ENCODE measurements at places on chromosomes 4 and X.

- no peak for DNase-seq
Observed at GRCh38 chr4:158139086-158139485, 33.7 kb downstream of the GASK1B start.

GRCh38 chrX:148555101-148555500 is 54.7 kb downstream of the AFF2 start:
- DNase-seq = no peak

GRCh38 chr4:131347816-131348215 is 1801.3 kb upstream of the PCDH10 start:
- no peak for DNase-seq

DNA sequence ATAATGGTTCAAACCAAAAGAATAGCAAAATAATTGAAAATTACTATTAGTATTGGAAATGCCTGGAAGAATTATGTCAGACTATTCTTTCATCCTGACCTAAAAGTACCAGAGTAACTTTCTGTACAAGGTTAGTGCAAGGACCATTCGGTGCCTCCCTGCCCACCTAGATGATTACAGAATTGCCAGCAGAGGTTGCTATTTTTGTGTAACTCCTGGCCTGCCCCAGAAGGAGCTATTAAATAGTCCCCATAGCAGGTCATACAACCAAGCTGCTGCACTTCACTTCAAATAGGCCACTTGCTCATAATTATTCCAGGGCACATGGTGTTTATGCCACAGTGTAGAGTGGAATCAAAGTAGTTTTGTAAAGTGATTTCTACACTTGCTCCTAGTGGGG is 831.1 kb upstream of the PABPC4L start:
- no peak for DNase-seq

DNA sequence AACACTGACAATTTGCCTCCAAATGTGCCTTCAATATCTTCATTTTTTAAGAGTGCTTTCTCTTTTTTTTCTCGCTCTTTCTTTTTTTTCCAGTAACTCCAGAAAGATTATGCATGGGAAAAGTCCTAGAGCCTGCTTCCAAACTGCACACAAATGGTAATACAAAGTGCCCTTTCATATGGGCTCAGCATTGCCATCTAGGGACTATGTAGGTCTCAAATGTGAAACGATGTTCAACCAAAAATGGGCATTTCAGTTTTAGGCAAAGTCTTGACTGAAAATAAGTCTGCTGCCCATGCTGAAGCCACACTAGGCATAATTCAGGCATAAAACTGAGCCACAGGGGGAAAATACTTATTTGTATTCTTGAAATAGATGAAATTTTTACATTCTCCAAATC is 65.6 kb downstream of the SYNPO2 start:
- DNase-seq = peak; percentile 70

GRCh38 chr4:96835991-96836390 is 996.1 kb downstream of the PDHA2 start:
- DNase-seq = no peak

GRCh38 chr4:174749091-174749490 is 80.0 kb downstream of the GLRA3 start:
- DNase-seq = peak; percentile 52

DNA sequence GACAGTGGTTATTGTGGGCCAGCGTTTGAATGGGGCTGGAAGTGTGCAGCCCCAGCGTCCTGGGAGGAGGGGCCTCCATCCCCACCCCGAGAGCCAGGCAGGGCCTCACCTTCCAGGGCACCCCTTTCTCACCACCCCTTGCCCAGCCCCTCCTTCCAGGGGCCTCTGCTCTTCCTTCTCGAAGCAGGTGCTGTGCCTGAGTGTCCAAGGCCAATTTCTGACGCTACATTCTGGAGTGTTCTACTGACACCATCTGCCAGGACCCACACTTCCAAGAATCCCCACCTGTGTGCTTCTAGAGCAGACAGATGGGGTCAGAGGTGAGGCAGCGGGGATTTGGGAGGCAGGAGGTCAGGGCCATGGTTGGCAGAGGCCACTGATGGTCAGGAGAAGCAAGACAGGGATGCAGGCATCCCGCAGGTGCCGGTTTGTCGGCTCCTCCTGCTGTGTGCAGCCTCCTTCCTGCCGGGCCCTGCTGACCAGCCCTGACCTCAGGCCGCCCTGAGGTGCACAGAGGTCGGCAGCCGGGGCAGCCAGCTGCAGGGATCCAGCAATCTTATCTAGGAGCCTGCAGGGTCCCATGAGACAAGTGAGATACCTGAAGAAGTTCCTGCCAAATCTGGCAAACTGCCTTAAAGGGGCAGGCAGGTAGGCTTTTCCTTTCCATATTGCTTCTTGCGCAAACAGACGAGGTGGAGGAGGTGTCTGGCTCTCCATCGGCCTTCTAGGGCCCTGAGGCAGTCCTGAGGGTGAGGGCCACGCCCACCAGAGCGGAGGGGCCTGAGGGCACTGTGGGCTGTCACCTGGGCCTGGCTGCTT is 18.8 kb downstream of the MSANTD1 start:
- DNase-seq = no peak

DNA sequence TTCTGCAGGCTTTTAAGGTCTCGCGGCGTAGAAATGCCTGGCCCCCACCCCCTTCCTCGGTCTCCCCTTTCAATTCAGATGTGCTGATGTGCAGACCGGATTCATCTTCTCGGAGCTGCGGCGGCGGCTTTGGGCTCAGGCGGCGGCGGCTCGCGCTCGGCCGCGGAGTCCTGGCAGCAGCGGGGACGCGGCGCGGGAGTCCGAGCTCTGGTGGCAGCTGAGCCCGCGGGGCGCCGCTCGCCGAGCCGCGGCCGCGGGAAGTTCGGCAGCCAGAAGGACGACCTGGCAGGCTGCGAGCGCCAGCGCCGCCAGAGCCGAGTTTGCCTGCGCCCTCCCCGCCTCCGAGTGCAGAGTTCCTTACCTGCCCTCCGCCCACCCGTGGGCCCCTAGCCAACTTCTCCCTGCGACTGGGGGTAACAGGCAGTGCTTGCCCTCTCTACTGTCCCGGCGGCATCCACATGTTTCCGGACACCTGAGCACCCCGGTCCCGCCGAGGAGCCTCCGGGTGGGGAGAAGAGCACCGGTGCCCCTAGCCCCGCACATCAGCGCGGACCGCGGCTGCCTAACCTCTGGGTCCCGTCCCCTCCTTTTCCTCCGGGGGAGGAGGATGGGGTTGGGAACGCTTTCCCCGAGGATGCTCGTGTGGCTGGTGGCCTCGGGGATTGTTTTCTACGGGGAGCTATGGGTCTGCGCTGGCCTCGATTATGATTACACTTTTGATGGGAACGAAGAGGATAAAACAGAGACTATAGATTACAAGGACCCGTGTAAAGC is 448 bp downstream of the TLL1 start:
- peak; percentile 62 for DNase-seq

GRCh38 chr4:100736641-100737451 is 219.0 kb upstream of the EMCN start:
- peak; percentile 69 for DNase-seq

DNA sequence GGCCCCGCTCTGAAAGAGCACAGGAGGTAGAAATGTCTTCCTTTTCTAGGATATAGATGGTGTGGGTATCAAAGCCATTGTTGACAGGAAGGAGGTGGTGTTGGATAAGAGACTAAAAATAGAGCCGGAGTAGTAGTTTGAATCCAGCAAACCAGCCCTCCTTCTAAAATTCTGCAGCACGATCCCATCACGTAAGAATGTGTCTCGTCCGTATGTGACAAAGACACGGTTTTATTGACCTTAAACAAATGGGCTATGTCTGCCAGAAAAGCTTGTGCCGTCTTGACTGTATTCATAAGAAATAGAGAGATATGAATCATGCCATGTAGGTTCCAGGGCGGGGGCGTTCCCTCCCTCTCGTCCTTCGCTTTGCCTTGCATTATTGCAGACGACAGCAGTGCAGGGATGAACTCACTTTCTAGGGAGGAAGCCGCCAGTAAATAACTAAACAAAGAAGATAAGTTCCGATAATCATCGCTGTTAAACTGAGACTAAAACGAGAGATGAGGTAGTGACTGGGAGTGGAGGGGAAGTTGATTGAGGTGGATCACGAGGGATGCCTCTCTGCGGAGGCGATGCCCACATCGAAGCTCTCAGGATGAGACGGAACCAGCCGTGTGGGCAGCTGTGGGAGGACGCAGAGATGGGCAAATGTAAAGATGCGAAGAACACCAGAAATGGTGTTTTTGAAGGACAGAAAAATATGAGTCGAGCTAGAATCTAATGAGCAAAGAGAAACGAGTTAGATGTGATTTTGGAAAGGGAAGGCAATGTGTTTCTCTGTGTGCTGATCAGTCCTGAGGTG is 3.4 kb downstream of the TENM3 start:
- no peak for DNase-seq

- no peak for DNase-seq
Observed at GRCh38 chr4:94564252-94564651, 112.5 kb downstream of the PDLIM5 start.

DNA sequence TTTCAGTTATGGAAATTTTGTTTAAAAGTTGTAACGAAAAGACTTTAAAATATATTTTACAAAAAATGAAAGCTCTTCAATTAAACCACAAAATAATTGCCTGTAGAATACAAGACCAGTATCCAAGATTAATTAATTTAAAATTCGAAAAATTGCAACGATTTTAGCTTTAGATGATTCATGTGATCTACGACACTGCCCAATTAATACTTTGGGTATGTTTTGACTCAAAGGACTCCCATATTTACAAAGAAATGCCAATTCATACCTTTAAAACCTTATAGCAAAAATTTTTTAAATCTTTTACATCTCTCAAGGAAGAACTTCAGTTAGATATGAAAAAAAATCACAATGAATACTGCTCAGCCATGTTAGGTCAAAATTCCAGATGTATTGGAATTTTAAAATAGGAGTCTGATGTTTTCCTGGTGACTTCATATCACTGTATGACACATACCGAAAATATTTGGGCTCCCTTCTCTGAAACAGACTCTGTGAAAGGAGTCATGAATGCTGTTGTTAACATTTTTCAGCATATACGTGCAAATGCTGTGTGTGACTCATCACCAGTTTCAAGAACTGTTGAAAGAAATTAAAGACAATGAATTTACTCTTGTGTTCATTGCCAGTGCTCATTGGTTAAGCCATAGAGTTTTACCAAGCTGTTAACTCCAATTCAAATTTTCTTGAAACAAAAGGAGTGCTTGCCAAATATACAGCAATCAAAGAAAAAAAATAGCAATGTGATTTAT is 13.8 kb upstream of the SMS start:
- DNase-seq = peak; percentile 88

GRCh38 chr4:16579866-16580265 is 318.6 kb downstream of the LDB2 start:
- peak; percentile 62 for DNase-seq

DNA sequence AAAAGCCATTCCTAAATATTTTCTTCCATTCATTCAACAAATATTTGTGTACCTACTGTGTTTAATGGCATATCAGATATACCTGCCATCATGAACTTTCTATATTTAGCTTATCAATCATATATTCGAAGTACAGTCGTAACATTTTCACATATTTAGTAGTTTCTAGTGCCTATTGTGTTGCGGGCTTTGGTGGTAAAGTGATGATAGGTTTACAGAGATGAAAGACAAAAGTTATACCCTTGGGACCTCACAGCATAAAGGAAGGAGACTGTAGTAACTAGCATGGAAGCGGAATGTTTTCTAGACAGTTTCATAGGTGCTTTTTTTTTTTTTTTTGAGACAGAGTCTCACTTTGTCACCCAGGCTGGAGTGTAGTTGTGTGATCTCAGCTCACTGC is 39.5 kb downstream of the RBPJ start:
- no peak for DNase-seq

DNA sequence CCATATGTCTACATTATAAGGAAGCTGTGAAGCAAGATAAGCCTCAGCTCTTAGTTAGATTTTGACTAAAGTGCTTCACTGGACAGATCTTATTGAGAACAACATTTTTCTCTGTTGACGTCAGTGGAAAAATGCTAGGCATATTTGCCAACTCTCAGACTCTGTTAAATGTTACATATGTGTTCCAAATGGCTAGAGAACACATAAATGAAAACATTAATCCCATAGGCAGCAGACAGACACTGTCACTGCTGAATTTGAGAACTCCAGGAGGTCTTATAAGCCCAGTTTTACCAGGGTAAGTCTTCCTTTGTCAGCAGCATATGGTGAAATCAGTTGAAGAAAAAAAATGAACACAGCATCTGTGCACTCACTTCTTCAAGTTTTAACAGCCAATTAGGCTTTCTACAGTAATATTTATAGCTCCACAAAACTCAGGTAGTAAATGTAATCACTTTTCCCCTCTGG is 186.9 kb downstream of the CAMK2D start:
- DNase-seq = peak; percentile 87

- no peak for DNase-seq
Observed at GRCh38 chr4:93289831-93290230, 538.7 kb upstream of the ATOH1 start.

GRCh38 chr4:128821151-128821550 is 11.7 kb downstream of the JADE1 start:
- no peak for DNase-seq

DNA sequence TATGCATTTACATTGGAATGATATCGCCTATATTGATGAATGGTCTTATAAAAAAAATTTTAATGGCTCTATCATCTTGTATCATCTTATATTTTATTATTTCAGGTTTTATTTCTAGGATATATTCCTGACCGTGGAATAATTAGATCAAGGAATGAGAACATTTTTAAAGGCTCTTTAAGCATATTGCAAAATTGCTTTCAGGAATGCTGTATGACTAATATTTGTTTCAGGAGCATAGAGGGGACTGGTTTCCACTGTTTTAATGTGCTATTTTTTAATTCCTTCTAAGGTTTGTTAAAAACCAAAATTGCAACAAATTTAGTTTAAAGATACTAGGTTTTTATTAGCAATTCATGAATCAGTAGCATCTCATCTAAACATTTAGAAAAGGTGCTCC is 120.2 kb downstream of the BMPR1B start:
- DNase-seq = peak; percentile 83

DNA sequence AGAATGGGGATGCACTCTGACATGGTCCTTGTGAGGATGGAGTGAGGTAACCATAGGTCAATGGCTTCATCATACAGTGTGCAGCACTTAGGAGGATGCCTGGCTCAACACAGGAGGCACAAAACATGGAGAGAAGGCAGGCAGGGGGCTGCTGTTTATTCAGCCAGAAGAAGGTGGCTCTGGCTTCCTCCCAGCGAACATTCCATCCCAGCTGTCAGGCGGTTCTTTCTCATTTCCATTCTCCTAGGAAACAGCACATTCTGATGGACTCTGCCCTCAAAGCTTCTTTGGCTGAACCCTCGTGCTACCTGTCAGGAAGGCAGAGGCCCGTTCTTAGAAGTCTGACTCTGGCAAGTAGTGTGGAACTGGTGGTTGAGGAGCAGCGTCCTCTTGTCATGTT is 18.6 kb downstream of the STK32B start:
- DNase-seq = no peak

- DNase-seq = no peak
Observed at GRCh38 chrX:153441296-153441695, 4.6 kb downstream of the TREX2 start.

All from adipocyte (in vitro differentiated cells).